Astrocyte (in vitro differentiated cells and primary cell): ENCODE measurements at places on chromosomes 6 and 20. TPM values are rescaled to one million over a fixed set of nuclear protein-coding genes. Genes with fewer than 3 reads are reported as not detected.

The SERPINB1 gene
- total RNA-seq = 1.5 and 2.0 TPM in 2 replicates

The MLN gene
- not detected in 2 replicates for total RNA-seq

The ANKRD66 gene
- not detected in 2 replicates for total RNA-seq

The TFEB gene
- 3.9 and 4.7 TPM in 2 replicates for total RNA-seq

DNA sequence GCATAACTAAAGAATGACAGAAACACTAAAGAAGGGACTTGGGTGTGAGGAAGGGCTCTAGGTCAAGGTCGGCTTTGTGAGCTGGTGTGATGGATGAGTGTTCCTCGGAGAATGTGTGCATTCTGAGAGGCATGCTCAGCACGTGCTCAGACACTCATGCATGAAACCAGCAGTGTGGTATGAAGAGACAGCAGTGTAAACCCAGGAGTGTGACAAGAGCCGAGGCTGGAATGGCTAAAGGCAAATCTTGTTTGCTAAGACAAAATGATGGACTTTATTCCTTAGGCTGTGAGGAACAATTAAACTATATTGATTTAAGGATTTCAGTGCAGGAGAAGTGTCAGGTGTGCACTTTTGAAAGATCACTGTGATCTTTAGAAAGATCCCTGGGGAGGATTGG lies 107.4 kb upstream of the MAP7 start:
- H3K36me3 ChIP-seq = no peaks in the 10 kb centered on the region
- no peaks in the 10 kb centered on the region for H3K4me1 ChIP-seq
- H3K4me3 ChIP-seq = no peak overlapping the region
- H3K27me3 ChIP-seq = no peaks in the 10 kb centered on the region
- H3K27ac ChIP-seq = no peak overlapping the region

DNA sequence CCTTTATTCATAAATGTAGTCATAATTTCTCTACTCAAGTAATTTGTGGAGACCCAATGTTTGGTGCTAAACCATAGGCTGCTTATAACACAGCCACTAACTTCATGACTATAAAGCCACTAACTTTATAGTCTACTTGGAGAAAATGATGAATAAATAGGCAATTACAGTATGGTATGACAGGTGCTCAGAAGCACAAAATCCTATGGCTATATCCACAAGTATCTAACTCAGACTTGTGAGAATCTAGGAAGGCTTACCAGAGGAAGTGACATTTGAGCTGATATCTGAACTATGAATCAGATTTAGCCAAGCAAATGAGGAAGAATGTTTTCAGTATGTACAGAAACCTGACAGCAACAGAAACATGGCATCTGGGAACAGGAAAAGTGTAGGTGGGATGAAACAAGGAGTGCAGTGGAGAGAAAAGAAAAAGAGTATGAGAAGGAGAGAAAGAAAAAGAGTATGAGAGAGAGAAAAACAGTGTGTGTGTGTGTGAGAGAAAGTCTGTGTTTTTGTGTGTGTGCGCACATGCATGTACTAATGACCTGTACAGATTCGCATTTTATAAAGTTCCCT lies 59.9 kb downstream of the REV3L start:
- no peak overlapping the region for H3K27ac ChIP-seq
- H3K27me3 ChIP-seq = no peaks in the 10 kb centered on the region
- H3K4me3 ChIP-seq = no peak overlapping the region
- H3K4me1 ChIP-seq = peaks cover 48% of the 10 kb centered on the region

DNA sequence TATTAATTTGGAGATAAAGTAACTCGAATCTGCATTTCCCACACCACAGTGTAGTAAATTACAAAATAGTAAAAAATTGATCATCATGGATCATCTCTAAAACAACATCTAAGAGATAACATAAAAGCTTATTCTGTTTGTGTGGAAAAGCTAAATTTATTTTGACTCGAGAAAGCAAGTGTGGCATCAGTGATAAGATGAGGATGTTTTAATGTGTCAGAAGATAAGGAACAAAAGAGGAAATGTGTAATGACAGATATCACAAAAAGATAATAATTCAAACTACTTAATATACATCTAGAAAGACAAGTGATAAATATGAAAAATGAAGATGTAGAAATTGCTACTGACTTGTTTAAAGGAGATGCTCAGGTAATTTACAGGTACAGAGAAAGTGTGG lies 74.1 kb downstream of the DNAH8 start:
- H3K4me1 ChIP-seq = no peaks in the 10 kb centered on the region
- no peak overlapping the region for H3K27ac ChIP-seq
- H3K27me3 ChIP-seq = no peaks in the 10 kb centered on the region
- DNase-seq = no peak
- no peak overlapping the region for H3K4me3 ChIP-seq

DNA sequence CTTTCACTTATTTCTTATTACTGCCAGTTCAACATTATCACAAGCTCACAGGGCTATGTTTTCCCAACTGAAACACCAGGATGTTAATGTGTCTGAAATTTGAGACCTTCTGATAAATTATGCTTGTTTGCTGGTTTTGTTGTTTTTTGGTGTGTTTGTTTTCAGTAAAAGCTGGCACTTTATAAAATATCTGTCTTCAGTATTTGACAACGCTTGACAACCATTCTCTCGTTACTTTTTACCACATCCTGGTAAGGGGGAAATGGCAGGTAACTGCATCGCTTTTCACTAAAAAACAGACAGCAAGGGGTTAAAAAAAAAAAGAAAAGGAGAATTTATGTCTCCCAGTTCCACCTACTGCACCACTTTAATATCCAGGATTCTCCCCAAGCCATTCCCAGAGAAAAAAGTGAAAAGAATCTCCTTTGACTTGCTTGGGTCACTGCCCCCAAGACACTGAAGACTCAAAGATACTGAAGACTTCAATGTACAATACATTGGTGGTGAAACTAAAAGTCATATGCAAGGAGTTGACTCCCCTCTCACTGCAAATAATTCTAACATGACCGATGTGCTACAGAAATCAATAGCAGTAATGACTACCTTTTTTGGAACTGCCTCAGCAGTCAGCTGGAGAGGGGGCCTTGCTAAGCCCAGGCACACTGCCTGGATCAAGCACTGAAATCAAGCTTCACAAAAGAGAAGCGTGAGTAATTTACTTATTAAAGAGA lies 88.9 kb downstream of the HIVEP2 start:
- H3K4me3 ChIP-seq = no peak overlapping the region
- no peak for DNase-seq
- H3K4me1 ChIP-seq = peaks cover 11% of the 10 kb centered on the region
- no peaks in the 10 kb centered on the region for H3K36me3 ChIP-seq

GRCh38 chr6:32604434-32604877 lies 14.8 kb upstream of the HLA-DRB1 start:
- no peak for DNase-seq
- H3K4me3 ChIP-seq = no peak overlapping the region
- no peaks in the 10 kb centered on the region for H3K27me3 ChIP-seq

DNA sequence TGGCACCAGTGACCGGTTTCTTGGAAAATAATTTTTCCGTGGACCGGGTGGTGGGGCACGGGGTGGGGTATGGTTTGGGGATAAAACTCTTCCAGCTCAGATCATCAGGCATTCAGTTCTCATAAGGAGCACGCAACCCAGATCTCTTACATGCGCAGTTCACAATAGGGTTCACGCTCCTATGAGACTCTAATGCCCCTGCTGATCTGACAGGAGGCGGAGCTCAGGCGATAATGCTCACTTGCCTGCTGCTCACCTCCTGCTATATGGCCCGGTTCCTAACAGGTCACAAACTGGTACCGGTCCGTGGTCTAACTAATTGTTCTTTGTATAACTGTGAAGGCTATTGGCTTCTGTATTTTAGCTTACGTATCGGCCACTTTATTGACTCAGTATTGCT lies 51.7 kb downstream of the VSTM2L start:
- H3K4me1 ChIP-seq = no peaks in the 10 kb centered on the region
- H3K36me3 ChIP-seq = no peaks in the 10 kb centered on the region
- H3K4me3 ChIP-seq = no peak overlapping the region
- H3K27ac ChIP-seq = no peak overlapping the region

- no peak for DNase-seq
- H3K4me3 ChIP-seq = no peak overlapping the region
- no peaks in the 10 kb centered on the region for H3K27me3 ChIP-seq
- H3K27ac ChIP-seq = no peak overlapping the region
- H3K4me1 ChIP-seq = peaks cover 12% of the 10 kb centered on the region
These were observed 364.5 kb upstream of the CITED2 start for GRCh38 chr6:139738801-139739455.

DNA sequence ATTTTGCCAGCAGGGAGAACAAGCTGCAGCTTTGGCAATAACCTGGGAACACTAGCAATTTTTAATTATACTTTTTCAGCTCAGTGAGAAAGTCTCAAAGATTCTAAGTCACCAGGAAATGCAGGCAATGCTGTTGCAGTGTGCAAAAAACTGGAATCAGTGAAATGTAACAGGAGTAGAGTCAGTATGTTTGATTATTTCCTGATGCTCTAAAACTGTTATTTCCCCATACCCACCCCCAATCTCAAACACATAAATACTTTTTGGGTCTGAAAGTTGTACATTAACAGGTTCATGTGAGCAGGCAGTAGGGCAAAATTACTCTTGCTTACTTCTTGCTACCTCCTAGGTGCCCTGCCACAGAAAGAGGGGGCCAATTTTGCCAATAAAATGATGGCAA lies 65.4 kb upstream of the BEND6 start:
- DNase-seq = no peak
- H3K4me3 ChIP-seq = no peak overlapping the region
- no peaks in the 10 kb centered on the region for H3K27me3 ChIP-seq
- H3K27ac ChIP-seq = no peak overlapping the region
- no peaks in the 10 kb centered on the region for H3K36me3 ChIP-seq
- H3K4me1 ChIP-seq = peaks cover 10% of the 10 kb centered on the region

DNA sequence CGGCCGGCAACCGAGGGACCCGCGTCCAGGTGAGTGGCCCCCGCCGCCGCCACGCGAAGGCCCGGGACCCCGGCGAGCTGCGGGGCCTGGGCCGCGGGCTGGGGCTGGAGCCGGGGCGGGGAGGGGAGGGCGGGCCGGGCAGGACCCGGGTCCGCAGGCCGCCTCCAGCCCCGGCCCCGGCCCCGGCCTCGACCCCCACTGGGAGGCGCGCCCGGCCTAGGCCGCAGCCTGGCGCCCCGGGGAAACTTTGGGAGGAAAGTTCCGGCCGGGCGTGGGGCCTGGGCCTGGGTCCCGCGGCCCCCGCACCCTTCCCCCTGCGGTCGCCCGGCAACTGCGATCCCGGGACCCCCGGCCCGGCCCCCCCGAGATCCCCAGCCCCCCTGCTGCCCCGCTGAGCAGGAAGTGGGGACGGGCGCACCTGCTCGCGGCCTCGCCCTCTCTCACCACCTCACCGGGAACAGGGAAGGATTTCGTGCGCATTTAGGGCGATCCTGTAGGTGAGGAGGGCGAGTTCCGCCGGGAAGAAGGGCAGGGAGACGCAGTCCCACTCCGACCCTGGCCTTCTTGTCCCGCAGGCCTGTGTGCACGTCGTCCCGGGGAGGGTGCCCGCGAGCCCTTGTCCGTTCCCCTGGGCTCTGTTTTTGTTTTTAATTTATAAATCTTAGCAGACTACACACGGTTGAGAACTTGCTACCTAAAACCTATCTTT lies 402 bp downstream of the OSBPL2 start:
- no peaks in the 10 kb centered on the region for H3K36me3 ChIP-seq
- H3K27ac ChIP-seq = no peak overlapping the region
- H3K27me3 ChIP-seq = no peaks in the 10 kb centered on the region
- H3K4me1 ChIP-seq = peaks cover 9% of the 10 kb centered on the region
- H3K4me3 ChIP-seq = peak overlapping the region; percentile 67

DNA sequence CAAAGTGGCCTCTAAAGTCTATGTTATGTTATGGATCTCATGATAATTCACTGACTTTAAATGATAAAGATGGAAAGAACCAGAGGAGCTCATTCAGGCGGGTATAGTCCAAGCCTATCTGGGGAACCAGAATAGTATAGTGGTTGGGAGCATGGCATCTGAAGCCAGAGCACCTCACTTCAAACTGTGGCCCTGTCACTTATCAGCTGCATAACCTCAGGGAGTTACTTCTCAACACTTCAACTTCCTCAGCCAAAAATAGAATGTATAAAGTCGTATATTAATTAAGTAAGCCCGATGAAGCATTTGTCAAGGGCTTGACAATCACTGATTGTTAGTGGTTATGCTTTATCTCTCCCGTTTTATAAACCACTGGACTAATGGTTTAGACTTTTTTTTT lies 112.7 kb downstream of the RTN4IP1 start:
- H3K27ac ChIP-seq = no peak overlapping the region
- no peaks in the 10 kb centered on the region for H3K36me3 ChIP-seq
- DNase-seq = no peak
- H3K4me3 ChIP-seq = no peak overlapping the region
- H3K27me3 ChIP-seq = peaks cover 6% of the 10 kb centered on the region
- peaks cover 22% of the 10 kb centered on the region for H3K4me1 ChIP-seq

DNA sequence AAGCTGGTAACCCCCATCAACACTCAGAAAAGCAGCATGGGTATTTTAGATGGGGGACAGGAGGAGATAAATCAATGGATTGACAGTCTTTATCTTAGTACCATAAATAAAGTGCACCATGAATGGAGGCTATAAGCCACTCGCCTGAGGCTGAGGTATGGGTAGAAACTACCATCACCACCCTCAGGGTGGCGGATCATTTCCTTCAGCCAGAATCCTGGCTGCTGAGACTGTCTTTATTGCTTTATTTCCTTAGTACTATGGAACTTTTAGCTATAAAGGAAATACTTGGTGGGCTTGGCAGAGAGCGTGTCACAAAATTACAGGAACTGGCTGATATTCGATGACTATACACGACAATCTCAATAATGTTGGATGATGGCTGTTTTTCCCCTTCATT lies 52.2 kb downstream of the STK38 start:
- H3K4me1 ChIP-seq = no peaks in the 10 kb centered on the region
- no peak for DNase-seq
- H3K27me3 ChIP-seq = no peaks in the 10 kb centered on the region
- H3K36me3 ChIP-seq = peaks cover 40% of the 10 kb centered on the region

DNA sequence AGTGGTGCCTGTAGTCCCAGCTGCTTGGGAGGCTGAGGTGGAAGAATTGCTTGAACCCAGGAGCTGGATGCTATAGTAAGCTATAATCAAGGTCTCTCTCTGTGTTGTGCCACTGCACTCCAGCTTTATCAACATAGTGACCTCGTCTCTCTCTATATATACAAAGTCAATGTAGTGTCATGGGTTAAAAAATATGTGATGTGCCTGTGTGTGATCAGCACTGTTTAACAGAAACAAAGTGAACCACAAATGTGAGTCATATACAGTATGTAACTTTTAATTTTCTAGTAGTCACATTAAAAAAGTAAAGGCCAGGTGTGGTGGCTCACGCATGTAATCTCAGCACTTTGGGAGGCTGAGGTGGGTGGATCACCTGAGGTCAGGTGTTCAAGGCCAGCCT lies 85.3 kb upstream of the RNF24 start:
- no peaks in the 10 kb centered on the region for H3K36me3 ChIP-seq
- peaks cover 10% of the 10 kb centered on the region for H3K4me1 ChIP-seq
- no peak overlapping the region for H3K27ac ChIP-seq
- H3K4me3 ChIP-seq = no peak overlapping the region
- no peak for DNase-seq

DNA sequence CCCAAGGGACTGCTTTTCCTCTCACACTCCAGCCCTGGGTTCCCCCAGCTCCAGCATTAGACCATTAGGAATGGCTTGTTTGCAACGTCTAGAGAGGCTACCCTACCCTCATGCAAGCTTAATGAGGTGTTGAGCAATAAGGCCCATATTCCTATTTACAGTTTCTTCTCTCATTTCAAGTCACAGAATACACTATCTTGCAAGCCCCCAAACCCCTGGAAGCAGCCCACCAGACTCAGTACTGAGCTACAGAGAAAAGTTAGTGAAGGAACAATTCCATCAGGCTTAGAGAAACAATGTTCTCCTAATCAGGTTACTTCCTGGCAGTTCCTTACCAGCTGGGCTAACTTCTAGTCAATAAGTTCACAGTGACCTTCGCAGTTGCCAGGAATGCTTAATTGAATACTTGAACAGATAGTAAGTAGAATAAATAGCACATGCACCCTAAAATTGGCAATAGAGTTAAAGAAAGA lies 606.5 kb upstream of the NOX3 start:
- no peak overlapping the region for H3K27ac ChIP-seq
- no peak overlapping the region for H3K4me3 ChIP-seq
- no peaks in the 10 kb centered on the region for H3K36me3 ChIP-seq
- H3K4me1 ChIP-seq = no peaks in the 10 kb centered on the region
- H3K27me3 ChIP-seq = no peaks in the 10 kb centered on the region
- DNase-seq = no peak
